ENCODE measurements at places on chromosomes 6 and 20.

DNA sequence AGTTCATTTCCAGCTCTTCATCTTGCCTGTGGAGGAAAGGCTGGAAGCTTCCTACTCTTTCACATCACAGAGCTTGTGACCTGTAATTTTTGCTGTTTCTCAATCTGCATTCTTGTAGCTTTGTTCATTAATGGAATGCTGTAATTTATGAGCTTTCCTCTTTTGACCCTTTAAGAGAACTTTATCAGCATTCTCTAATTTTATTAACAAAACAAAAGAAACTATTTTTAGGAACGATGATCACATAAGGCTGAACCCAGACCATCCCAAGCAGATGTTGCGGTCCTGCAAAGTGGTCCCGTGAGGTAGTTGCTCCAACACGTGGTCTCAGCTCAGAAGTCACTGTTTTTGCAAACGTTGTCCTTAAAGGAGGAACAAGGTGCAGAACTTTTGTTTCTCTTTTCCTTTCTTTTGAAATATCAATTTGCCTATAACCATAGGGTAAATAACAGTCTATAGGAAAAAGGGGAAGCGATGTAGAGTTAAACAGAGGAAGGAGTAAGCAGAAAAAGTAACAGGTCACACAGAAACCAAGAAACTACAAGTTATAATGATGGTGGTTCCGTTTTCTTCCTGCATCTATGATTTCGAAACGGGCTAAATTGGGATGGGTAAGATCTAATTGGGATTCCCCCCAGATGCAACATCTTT, 121.3 kb upstream of the PHACTR1 start:
- DNase-seq = no peak

DNA sequence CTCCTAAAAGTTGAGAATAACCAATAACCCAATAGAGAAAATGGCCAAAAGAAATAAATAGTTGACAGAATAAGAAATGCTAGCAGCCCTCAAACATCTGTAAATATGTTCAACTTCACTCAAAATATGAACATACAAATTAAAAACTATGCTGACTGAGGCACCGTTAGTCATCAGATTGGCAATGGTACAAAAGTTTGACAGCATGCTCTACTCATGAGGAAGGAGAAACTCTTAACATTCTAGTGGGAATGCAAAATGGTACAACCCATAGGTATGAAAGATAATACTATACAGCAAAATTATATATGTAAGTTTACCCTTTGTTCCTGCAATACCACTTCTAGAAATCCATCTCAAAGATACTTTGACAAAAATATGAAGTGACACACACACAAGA, 1.6 kb upstream of the ZSCAN12 start:
- no peak for DNase-seq

DNA sequence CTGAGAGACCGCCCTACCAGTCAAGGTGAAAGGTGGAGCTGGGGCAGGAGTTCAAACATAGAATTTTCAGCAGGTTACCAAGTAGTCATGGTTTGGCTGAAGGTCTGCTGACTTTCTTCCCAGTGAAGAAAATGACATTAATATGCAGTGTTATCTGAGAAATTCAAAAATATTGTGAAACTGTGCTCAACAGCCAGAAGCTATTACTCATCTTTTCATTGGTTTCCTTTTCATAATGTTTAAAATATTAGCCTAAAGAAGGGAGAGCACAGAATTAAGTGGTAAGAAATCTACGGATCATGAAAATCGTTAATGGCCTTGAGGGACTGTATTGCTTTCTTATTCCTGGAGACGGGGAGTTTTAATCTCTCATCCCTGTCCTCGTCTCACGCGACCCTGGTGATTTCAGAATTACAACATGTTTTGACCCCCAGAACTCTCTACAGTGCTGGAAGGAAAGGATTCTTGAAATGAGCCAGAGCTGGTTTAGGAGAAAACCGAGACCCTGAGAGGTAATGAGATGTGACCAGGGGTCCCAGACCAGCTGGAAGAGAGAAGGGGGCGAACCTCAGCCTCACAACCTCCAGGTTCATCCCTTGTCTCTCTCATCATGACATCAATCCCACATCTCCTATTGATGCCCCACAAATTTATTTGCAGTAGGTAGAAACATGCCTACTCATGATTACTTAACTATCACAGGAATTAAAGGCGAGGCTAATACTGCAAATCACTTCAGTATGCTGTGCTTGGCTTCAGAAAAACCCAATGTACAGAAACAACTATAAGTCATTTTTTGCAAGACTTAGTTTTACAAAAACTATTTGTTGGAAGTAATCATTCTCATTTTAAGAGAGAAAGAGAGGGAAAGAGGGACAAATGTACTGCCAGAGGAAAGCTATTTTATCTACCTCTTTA, 209.5 kb downstream of the FNDC1 start:
- no peak for DNase-seq

DNA sequence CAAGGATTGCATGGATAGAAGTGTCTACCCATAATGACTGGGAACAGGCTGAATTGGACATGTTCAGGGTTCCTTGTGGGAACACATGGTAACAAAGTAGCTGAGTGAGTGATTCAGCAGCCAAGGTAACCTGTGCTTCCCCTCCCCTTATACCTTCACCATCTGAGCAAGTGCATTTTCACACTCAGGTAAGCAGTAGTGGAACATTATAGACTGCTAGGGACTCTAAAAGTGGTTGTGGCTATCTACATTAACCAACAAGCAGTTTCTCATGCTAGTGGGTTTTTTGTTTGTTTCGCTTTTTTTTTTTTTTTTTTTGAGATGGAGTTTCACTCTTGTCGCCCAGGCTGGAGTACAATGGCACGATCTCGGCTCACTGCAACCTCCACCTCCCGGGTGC, 41.4 kb downstream of the KIZ start:
- no peak for DNase-seq

DNA sequence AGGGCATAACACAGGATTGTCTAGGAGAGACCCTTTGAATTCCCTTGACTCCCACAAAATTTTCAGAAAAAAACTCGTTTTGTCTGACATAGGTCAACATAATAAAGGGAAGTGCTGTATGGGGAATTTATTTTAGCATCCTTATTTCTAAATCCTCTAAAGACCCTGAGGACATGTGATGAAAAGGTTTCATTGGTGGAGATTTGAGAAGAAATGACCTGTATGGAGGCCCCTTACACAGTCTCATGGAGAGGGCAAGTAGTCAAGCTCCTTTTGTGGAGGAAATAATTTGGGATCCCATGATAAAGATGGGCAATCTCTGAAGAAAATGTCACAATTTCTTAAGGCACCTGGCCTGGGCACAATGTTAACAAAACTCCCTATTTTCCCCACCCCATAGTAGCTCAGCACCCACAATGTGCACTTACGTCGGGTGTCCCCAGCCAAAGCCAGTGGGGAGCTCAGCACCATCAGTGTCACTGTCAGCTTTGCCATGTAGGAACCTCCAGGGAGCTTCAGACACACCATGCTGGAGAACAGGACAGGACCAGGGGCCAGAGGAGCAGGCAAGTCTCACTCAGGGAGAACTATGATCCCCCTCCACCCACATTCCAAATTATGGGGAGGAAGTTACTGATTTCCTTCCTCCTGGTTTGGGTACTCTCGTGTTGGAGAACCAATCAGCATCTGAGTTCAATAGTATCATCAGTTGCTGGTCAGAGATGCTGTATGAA, at the start of gene HLA-DRB5:
Gene HLA-DRB5, minus strand, starts transcription at position 591 of the 734 bp plus-strand sequence. Its CDS starts 63 bp downstream, at position 528.
- DNase-seq = no peak

DNA sequence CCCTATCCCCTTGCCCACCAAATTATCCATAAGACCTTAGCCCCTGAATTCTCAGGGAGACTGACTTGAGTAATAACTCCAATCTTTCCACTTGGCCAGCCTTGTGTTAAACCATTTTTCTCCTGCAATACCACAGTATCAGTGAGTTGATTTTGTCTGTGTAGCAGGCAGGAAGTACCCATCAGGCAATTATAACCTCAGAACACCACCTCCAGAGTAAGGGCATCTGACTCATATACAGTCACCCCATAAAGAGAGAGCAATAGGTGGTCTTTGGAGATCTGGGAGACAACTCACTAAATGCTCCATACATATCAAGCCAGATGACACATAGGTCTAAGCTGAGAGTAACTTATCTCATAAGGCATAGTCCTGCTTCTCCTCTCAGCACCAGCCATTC, 83.7 kb downstream of the FILIP1 start:
- DNase-seq = no peak

- DNase-seq = peak; percentile 91
These were observed 57.5 kb downstream of the NCOA3 start for GRCh38 chr20:47559141-47559540.

DNA sequence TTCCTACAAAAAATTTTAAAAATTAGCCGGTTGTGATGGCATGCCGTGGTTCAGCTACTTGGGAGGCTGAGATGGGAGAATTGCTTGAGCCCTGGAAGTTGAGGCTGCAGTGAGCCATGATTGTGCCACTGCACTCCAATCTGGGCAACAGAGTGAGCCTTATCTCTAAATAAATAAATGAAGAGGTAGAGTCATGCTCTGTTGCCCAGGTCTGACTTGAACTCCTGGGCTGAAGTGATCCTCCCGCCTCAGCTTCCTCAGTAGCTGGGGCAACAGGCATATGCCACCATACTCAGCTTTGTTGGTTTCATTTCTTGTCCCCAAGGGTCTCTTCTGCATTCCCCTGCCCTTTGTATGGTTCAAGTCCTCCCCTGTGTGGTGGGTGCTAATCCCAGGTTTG, 17.0 kb downstream of the HSPA1B start:
- no peak for DNase-seq

GRCh38 chr6:164109770-164110140, 695.2 kb downstream of the QKI start:
- DNase-seq = no peak

DNA sequence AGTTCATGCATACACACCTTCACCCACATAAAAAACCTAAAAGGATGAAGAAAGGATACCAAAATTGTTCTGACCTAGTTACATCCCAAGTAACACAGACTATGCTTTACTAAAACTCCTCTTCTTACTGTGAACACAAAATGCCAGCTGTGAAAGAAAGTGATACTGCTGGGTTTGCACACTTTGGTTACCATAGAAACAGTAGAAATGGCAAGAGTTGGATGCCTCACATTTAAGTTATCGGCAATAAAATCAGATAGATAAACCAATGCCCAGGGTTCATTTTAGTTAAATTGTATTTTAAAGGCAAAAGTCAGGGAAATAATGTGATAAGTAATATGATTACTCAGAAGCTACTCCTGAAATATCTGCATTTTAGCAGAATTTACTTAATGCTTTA, 161.9 kb downstream of the CDK19 start:
- no peak for DNase-seq

DNA sequence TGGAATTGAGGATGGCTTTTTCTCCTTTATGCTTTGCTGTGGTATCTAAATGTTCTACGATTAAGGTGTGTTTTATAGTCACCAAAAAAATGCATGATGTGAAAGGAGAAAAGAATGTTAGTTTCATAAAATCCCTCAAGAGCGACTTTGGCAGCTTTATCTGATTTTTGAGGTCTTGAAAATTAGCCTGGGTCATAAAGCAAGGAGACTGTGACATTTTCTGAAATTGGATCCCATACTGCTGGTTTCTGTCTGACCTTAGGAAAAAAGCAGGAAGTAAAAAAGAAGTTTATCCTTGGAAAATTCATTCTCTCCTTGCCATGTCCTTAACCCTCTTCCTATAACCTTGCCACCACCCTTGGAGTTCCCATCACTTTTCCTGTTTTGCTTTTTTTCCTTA, 525.3 kb downstream of the CD83 start:
- no peak for DNase-seq

- peak; percentile 60 for DNase-seq
These were observed 717 bp downstream of the MRPL14 start for GRCh38 chr6:44126320-44127149.

DNA sequence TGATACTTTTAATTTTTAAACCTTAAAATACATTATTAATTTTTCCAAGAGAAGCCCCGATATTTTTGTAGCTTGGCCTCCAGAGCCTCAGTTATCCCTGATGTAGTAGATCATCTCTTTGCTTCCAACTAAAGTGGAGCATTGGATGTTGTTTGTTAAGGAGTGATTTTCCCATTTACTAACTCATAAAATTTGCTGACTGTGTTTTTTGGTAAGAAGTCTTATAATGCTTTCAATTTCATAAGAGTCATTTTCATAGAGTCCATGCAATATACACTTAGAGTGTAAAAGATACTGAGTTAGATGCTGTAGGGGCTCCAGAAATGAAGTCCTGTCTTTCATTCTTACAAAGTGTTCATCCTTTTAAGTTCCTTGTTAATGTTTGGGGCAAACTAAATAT, 46.8 kb downstream of the CDKAL1 start:
- no peak for DNase-seq

GRCh38 chr6:88910922-88911778, 52.3 kb downstream of the RNGTT start:
- DNase-seq = no peak

DNA sequence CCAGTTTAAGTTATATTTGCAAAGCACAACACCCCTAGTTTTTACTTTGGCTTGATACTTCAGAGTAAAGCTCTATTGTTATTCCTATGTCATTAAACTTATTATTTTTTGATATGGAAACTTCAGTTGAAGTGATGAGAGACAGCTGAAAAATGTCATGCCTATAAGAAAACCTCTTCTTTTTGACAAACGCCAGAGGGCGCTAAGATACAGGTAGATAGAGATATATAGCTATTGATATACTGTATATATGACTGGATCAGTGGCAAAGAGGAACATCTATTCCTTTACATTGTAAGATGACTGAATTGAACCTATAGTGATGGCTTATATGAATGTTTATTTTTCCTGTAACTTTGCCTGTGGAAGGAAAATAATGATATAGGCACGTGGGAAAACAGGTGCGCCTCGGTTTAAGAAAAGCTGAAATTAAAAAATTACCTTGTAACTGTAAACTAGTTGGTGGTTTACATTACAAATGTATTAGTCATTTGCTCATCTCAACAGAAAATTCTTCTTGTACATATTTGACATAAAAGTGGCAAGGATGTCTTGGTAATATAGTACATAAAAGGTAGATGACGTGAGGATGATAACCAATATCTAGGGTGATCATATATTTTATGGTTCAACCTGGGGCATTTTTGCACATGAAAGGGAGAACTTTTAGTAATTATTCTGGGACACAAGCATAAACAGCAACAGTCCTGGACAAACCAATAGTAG, 74.1 kb downstream of the LAMA4 start:
- DNase-seq = peak; percentile 95

DNA sequence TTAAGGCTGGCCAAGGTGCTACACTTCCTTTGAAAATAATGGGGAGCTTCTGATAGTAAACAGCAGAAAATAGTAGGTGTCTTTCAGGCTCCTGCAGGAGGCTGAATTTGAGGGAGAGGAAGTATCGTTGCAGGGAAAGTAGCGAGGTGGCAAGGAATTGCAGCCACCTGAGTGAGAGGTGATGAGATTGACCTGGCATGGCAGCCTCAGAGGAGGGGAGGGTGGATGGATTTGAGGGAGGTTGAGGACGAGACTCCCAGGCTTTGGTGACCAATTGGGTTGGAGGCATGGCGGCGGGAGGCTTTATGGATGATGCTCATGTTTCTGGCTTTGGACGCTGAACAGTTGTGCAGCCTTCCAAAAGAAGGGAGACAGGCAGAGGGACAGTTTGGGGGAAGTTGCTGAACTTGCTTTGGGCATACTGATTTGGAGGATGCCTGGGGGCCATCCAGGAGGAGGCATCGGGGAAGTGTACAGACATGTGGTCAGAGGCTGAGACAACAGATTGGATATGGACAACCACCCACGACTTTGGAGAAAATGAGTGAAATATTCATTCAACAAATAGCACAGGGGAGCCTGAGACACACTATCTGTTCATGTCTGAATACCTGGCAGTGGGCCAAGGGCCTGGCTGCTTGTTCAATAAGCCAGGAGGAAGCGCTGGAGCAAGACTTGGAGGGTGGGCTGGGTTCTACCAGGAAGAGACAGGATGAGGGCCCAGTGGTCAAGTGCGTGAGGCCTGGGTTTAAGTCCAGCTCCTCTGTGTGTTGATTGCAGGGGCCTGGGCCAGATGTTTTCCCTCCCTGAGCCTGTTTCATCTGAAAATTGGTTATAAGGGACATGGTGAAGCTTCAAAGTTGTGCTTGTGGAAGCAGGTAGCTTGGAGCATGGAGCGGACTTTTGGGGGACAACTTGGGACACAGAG, 113.2 kb downstream of the CEBPB start:
- peak; percentile 73 for DNase-seq
